ENCODE measurements at places on chromosomes 1 and 21.

DNA sequence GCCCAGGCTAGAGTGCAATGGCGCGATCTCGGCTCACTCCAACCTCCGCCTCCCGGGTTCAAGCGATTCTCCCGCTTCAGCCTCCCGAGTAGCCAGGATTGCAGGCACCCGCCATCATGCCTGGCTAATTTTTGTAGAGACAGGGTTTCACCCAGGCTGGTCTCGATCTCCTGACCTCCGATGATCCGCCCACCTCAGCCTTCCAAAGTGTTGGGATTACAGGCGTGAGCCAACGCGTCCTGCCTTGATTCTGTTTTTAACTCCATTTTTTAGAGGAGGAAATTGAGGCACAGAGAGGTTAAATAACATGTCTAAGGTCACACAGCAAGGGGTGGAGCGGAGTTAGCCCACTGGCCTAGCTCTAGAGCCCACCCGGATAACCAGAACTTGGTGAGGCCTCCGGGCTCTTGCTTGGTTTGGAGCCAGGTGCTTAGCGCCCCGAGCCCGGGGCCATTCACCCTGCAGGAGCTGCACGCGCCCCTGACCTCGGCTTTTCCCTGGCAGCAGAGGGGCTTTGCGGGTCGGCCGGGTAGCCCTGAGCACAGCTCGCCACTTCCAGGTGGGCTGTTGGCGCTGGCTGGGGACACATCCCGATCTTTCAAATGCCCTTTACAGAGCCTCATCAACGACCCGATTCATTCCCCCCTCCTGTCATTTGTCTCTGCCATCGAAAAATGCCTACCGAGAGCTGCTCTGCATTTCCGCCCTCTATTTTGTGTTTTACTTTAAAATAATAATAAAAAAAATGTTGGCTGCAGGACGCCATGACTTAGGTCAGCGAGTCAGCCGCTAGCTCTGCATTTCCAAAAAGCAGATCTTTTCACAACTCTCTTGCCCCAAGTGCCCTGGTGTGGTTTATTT lies 11.2 kb downstream of the SIM2 start:
- DNase-seq = no peak

DNA sequence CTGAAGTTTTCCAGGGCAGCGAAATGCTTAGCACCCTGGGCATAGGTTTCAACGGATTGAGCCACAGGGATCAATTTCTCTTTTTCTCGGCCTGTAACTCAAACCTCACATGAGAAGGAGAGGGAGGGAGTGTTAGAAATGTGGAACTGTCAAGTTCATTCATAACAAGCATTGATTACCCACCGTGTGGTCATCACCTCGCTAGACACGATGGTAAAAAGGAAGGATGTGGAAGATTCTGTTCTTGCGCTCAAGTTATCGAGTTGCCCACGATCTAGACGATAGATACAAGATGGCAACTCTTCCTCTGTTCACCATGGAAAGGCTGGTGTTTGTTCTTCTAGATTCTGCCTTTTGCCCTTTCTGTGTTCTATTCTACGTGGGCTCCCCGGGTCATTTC lies 4.0 kb upstream of the RCAN3 start:
- no peak for DNase-seq

DNA sequence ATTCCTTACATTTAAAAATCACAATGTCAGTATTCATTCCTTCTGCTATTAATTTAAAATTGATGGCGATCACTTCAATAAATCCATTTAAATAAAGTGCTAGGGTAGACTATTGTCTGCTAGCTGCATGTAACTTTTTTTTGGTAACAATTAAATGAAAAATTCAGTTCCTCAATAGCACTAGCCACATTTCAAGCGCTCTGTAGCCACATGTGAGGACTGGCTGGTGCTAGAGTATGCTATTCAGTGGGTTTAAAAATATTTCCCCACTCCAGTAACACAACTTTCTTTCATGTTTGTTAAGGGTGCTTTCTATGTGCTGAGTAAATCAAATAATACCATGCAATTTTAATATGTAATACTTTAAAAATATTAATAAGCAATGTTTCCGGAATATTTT lies 108.2 kb downstream of the LTN1 start:
- no peak for DNase-seq

GRCh38 chr1:46948629-46949416 lies 7.5 kb upstream of the CYP4A11 start:
- no peak for DNase-seq
